ENCODE measurements at places on chromosomes 7 and 10.
A peak's percentile ranks its signal among the peaks of the same experiment; 100 is the strongest.

GRCh38 chr7:32316839-32317238 is 173.3 kb downstream of the LSM5 start:
- DNase-seq = no peak

DNA sequence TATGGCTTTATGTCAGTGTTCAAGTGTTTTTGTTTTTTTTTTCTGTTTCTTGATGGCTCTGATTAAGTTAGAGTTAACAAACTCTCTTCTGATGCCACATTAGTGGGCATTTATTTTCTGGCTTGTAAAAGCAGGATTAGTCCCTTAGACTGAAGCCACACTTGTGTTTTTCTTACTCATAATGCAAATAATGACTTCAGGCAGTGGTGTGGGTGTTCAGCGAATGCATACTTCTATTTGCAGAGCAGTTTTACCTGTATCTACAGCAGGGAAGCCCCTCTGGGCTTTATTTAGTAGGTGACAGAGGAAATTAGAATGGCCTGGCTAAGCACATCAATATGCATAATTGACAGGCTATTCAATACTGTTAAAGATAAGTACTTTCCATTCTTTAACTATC is 79.9 kb downstream of the CNNM2 start:
- no peak for DNase-seq

DNA sequence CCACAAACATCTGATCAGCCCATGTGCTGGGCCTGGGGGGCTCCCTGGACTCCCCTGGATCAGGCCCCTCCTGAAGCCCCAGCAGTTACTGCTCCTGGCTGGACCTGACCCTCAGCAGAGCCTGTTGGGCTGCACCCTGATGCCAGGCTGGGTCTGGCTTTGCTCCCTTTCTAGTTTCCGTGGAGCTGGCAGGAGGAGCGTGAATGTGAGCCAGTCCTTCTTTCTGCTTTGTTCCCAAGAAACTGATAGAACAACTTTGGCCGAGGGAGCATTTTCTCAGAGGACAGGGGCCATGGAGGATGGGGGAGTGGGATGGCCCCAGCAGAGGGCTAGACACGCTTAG is 128.2 kb downstream of the NEURL1 start:
- no peak for DNase-seq

DNA sequence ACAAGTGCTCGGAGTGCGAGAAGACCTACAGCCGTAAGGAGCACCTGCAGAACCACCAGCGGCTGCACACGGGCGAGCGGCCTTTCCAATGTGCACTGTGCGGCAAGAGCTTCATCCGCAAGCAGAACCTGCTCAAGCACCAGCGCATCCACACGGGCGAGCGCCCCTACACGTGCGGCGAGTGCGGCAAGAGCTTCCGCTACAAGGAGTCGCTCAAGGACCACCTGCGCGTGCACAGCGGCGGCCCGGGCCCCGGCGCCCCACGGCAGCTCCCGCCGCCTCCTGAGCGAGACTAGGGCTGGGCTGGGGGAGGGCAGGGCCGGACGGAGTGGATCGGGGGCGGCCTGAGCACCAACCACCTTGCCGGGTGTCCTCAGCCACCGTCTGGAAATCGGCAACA is 15.1 kb upstream of the ZNF212 start:
- no peak for DNase-seq

DNA sequence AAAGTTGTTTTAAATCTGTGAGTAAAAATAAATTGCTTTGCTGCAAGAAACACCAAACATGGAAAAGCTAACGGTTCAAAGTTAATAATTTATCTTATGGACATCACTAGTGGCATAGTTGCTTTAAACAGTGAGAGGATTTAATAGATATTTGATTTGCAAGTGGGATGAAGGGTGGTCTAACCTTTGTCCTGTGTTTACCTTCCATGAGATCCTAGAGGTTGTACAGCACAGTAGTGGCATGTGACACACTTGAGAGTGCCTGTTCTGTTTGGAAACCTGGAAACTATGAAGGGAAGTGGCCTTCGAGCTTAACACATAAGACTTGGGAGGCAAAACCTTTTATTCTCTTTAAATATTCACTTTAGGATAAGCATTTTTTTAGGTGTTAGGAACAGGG is 16.0 kb downstream of the EGFR start:
- DNase-seq = no peak

DNA sequence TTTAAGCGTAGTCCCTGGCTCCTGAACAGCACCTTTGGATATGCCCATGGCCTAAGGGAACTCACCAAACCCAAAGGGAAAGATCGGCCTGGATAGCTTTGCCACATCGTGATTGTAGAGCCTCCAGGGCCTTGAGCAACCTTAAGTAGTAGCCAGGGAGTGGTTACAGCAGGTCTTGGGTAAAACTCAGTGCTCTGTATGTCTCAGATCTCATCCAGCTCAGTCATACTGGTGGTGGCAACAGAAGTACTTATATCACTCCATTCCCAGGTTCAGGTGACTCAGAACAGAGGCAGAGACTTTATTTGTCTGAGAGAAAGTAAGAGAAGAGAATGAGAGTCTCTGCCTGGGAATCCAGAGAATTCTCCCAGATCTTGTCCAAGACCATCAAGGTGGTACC is 39.1 kb upstream of the AASS start:
- no peak for DNase-seq

DNA sequence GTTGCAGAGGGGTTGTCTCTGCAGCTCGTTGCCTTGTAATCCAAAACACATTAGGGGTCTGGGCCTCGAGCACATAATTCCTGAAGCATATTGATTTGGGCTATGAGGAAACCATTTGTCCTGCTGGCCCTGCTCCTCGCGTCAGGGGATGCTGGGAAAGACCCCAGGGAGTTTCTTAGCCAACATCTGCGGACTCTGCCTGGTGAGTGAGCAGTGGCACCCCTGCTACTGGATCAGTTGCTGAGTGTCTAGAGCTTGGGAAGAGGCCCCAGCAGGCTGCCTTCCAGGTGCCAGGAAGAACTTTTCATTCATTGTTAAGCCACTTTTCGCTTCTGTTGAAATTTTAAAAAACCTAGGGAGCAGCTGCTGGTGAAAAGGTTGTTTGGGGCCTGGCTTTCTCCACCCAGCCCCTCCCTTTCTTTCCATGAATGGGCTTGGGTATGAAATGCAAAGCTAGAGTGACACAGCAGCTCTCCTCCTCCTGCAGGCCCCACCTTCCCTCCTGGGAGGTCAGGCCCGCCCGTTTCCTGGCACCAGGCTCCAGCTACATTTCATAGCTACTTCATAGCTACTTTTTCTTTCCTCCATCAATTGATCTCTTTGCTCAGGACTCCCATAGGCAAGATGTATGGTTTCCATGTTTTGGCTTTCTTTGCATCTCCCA is 26.8 kb downstream of the TACR2 start:
- no peak for DNase-seq

DNA sequence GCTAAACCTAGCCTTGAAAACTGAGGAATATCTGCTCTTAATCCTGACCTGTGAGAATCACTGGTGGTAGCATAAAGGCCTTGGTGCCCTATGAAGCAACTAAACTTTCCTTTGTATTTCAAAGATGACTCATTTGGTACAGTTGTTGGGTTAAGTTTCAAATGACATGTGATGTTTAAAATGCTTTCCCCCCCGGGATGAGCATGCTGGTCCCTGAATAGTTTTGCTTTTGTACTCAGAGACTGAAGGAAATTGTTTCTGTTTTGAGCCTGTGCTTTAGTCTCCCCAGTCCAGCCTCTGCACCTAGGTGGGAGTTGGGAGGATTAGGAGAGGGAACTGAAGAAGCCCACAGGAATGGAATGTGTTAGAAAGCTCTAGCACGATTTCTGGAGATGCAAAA is 258.9 kb upstream of the NPY start:
- peak; percentile 96 for DNase-seq

- no peak for DNase-seq
These were observed 25.5 kb downstream of the FZD1 start for GRCh38 chr7:91289633-91290254.

DNA sequence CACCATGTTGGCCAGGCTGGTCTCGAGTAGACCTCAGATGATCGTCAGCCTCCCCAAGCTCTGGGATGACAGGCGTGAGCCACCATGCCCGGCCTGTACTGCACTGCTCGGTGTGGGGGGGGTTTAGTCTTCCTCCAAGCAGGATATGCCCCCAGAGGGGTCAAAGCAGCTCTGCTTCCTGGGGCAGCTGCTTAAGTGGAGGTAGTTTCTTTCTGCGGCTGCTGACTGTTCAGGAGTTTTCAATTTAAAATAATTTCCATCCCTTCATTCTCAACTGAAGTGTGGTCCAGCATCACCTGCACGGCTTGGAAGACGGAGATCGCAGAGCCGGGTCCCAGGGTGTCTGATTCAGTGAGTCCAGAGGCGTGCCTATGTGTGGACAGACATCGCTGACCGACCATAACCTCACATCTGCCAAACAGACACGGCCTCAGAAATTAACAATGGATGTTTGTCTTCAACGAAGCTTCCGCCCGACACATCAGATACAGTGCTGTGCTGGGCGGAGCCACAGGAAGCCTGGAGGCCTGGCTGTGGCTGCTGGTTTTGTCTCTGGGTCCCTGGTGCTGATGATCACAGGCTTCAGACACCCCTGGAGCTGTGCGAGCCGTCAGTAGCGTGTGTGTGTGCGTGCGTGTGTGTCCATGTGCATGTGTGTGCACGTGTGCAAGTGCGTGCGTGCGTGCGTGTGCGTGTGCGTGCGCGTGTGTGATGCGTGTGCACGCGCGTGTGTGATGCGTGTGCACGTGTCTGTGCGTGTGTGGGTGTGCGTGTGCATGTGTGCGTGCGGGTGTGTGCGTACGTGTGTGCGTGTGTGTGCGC is 226.5 kb upstream of the PITRM1 start:
- DNase-seq = no peak

GRCh38 chr10:52322936-52323335 is 8.9 kb downstream of the DKK1 start:
- no peak for DNase-seq

DNA sequence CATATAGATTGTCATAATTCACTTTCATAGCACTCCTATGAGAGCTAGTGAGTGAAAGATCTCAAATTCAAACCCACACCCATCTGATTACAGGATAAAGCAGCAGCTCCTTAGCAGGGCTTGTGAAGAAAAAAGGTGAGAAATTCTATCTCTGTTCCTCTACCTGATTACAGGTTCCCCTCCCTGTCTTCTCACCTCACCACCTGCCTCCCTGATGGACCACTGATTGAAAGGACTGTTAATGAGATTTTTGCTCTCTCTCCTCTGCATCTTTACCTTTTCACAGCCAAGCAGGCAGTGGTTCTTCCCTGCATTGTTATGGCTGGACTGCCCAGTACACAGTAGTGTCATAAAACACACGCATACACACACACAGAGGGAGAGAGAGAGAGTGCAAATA is 228.5 kb downstream of the MTERF1 start:
- no peak for DNase-seq

- DNase-seq = no peak
These were observed 15.8 kb downstream of the TBXAS1 start for GRCh38 chr7:139844779-139845442.

DNA sequence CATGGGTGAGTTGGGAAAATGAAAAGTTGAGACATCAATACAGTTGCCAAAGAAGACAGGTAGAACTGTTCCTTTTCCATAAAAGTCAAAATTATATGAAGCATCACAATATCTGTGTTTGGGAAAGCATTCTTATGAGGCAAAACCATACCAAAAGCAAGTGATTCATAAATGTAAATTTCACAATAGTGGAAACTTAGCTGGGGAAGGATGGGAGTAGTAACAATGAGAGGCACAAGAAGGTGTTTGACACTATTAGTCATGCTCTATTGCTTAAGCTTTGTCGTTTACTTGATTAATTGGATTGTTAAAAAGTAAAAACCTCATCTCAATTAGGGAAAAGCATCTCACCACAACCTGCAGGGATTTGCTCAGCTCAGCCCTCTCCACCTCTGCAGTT is 240.2 kb downstream of the C7orf25 start:
- DNase-seq = peak; percentile 67

DNA sequence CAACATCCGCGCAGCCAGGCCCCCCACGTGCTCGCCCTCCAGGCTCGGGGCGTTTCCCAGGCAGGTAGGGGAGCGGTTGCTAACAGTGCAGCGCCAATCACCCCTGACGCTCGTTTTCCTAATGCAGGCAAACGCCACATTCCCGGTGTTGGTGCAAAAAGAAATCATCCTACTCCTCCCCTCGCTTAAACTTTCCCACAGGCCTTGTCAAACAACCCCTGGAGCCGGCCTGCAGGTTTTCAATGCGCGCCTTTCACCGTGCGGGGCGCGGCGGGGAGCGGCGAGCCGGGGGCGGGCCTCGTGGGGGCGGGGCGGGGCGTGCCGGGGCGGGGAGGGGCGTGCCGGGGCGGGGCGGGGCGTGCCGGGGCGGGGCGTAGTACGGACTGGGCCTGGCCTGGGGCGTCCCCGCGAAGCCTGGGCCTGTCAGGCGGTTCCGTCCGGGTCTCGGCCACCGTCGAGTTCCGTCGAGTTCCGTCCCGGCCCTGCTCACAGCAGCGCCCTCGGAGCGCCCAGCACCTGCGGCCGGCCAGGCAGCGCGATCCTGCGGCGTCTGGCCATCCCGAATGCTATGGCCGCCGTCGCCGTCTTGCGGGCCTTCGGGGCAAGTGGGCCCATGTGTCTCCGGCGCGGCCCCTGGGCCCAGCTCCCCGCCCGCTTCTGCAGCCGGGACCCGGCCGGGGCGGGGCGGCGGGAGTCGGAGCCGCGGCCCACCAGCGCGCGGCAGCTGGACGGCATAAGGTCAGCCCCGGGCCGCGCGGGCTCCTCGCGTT is at the start of gene ECHDC3:
TSS of gene ECHDC3 (plus strand) at position 374 of the 770 bp plus-strand sequence. CDS start at position 569, 195 bp downstream.
- DNase-seq = peak; percentile 13

DNA sequence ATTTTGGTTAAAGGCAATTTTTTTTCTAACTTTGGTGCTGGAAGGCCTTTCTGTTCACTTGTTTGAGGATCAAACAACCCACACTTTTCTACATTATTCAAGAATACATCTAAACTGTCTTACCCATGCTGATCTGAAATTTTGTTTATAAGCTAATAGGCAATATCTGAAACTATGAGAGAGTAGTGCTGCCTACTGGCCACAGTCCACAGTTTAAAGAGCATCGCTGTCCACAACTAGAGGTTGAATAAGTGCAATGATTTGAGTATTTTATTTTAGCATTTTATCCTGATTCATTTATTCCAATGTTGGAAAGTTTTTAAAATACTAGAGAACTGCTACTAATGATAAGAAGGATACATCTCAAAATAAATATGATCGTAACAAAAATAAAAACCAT is 306.9 kb downstream of the ELMO1 start:
- DNase-seq = peak; percentile 12

DNA sequence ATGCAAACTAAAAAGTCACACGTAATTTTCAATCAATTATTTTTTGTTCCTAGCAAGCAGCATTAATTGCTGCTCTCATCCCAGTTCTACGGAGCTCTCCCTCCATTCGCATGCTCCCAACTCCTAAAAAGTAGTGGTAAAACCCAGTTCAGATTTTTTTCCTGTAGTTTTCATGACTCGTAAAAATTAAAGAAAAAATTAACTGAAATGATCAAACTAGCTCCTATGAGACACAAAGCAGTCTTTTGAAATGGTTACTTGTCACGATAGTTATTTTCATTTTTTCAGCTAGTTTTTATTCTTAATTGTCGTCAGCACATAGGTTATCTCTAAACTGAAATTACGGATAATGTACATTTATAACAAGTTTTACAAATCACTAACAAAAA is 1.8 kb downstream of the HNRNPA2B1 start:
- no peak for DNase-seq

GRCh38 chr10:120086066-120086465 is 193.5 kb downstream of the SEC23IP start:
- no peak for DNase-seq

- no peak for DNase-seq
These were observed 3.5 kb upstream of the SNX8 start for GRCh38 chr7:2317556-2318293.

GRCh38 chr10:86759073-86759672 is 2.8 kb downstream of the BMPR1A start:
- DNase-seq = peak; percentile 14
